ENCODE measurements at places on chromosomes 2 and 18.

- DNase-seq, result no peak
Measured at GRCh38 chr2:225076125-225076524, 33.9 kb upstream of the DOCK10 start.

GRCh38 chr2:133241224-133241571, 327.1 kb downstream of the NCKAP5 start:
- no peak for DNase-seq

GRCh38 chr18:12741351-12741750, 38.5 kb downstream of the PSMG2 start:
- DNase-seq, result no peak

- no peak for DNase-seq
Measured at GRCh38 chr2:151465771-151466170, 56.1 kb downstream of the RIF1 start.

DNA sequence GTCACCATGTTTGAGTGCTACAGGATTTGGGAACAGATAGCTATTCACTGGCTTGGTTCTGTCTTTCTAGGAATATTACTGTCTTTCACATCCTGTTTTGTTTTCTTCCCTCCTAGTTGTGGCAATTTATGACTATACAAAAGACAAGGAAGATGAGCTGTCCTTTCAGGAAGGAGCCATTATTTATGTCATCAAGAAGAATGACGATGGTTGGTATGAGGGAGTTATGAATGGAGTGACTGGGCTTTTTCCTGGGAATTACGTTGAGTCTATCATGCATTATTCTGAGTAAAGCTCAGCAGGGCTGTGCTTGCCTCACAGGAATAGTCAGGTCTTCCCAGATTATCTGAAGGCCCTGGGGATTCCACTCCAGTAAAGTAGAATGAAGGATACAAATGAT, 98.9 kb downstream of the ABI2 start:
- DNase-seq, result no peak
